ENCODE measurements at places on chromosomes 4 and X.

DNA sequence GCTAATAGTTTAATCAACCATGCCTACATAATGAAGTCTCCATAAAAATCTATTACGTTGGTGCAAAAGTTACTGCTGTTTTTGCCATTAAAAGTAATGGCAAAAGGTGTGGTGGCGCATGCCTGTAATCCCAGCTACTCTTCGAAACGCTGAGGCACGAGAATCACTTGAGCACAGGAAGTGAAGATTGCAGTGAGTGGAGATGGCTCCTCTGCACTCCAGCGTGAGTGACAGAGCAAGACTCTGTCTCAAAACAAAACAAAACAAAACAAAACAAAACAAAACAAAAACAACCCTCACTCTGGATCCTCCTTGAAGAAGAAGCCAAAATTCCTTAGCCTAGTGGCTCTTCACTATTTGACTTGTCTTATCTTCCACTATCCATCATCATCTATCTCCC is 78.0 kb downstream of the MSN start:
- no peak for DNase-seq

GRCh38 chr4:94228493-94229216 is 21.0 kb downstream of the SMARCAD1 start:
- DNase-seq: no peak

- no peak for DNase-seq
Measured at GRCh38 chr4:14749910-14750309, 252.4 kb upstream of the CPEB2 start.

- peak; percentile 50 for DNase-seq
Measured at GRCh38 chrX:130393451-130394074, 8.1 kb upstream of the GPR119 start.

DNA sequence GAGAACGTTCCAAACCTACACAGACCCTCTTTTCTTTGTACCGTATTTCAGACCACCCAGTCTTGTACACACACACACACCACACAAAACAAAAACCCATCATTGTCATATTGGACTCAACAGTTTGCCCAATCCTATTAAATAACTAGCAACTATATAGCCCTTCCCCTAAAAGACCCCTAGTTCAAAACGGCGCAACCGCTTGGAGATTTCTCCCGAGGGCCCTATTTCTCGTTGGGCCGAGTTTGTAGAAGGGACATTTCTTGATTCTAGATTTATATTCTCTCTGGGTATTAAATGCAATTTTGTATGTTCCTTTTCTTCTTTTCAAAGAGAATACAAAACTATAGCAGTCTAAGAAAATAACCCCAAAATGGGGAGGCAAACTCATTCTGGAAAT is 547 bp upstream of the PDGFRA start:
- no peak for DNase-seq

GRCh38 chr4:12712648-12713339 is 771.3 kb downstream of the RAB28 start:
- no peak for DNase-seq

DNA sequence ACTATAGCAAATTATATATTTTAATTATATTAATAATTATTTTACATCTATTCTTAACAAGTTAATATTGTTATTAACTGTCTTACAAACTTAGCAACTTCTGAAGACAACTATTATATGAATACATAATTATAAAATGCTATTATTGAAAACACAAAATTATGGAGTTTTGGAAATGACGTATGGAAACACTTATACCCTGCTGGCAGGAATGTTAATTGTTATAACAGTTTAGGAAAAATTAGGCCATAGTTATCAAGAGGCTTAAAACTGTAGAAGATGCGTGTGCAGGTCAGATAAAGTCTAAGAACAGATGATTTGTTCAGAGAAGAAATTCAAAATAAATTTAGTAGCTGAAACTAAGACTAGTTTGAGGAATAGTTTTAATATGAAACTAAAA is 211.7 kb downstream of the FAT4 start:
- no peak for DNase-seq

DNA sequence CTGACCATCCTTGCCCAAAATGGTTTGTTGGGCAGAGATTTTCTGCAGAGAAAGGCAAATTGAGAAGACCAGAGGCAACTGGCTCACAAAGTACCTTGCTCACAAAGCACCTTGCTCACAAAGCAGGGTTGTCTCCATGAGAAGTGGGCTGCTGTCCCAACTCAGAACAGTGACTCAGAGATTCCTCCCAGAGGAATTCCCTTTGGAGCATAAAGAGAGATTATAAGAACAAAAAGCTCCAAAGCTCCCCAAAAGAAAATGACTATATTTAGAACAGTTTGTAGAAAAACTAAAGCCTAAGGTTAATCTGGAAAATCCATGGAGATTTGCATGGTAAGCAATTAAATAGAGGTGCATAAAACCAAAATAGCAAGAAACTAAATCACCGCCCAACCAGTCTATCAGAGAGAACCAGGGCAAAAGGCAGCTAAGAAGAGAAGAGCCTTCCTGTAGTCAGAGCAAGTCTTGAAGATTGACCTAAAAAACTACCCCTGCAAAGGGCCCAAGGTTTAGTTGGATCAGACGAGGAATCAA is 731.4 kb downstream of the FAT4 start:
- no peak for DNase-seq

GRCh38 chr4:113636877-113637276 is 124.7 kb downstream of the CAMK2D start:
- DNase-seq: no peak

- DNase-seq: no peak
Measured at GRCh38 chrX:139200793-139201192, 329.7 kb upstream of the F9 start.

GRCh38 chr4:141912831-141913230 is 276.4 kb downstream of the IL15 start:
- peak; percentile 49 for DNase-seq

- DNase-seq: no peak
Measured at GRCh38 chrX:18129690-18130089, 91.0 kb downstream of the BEND2 start.

DNA sequence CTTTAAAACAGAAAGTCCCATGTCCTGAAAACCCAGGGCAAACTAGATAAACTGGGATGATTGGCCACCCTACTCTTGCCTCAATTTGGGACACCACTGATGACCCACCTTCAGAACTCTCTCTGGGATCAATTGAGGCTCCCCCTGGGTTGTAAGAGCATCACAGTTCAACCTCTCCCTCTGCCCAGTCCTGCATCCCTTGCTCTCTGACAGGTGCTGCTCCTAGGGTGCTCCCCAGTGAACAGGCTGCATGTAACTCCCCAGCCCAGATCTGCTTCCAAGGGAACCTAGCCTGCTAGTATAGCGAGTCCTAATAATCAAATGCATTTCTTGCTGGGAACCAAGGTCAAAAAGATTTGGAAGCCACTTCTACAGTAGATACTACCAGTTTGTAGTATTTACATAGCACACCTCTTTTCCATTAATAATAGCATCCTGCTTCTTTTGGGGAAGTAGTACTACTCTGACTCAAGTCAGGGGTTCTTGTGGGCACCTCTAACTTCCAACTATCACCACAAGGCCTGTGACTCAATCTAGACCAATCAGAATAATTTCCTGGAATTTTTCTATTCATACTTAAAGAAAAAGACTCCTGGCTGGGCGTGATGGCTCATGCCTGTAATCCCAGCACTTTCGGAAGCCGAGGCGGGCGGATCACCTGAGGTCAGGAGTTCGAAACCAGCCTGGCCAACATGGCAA is 42.1 kb upstream of the SPINK2 start:
- no peak for DNase-seq

DNA sequence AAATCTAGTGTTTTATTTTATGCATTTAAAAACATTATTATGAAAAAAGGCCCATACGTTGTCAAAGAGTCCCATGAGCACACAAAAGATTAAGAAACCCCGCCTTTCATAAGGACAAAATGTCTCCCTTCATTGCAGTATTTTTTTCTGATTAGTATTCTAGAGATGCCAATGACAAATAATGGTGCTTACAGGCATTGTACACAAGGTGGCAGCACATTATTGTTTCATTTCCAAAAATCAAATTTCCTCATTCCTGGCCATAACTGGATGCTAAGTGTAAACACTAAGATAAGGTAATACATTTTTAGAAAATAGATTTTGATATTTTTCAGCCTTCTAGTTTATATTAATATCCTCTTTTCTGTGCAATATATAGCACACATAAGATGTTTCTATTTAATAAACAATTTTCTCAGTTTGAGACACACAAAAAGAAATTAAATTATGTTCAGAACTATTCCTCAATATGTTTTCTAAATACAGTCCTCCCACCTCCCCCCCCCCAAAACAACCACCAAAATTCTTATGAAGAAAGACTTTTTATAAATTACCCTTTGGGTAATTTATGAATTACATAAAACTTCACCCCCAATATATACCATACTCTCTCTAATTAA is 47.7 kb downstream of the TIGD2 start:
- DNase-seq: peak; percentile 13

GRCh38 chr4:47667552-47667951 is 170.3 kb downstream of the CORIN start:
- no peak for DNase-seq

- no peak for DNase-seq
Measured at GRCh38 chr4:173748353-173748752, 218.3 kb upstream of the HAND2 start.

GRCh38 chr4:168531305-168531704 is 34.5 kb downstream of the PALLD start:
- no peak for DNase-seq

DNA sequence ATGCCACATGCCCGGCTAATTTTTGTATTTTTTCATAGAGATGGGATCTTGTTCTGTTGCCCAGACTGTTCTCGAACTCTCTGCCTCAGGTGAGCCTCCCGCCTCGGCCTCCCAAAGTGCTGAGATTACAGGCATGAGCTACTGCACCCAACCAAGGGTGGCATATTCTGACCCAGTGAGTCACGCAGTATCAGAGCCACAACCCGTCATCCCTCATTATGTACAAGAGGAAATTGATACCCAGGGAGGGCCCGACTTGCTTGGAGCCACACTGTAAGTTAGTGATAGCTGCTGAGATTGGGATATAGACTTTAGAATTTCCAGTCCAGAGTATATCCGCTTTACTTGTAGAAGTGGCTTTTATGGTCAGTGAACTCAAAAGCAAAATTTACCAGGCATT is 14.6 kb downstream of the CCKAR start:
- no peak for DNase-seq

- no peak for DNase-seq
Measured at GRCh38 chrX:47863187-47863586, 26.5 kb downstream of the ZNF81 start.

DNA sequence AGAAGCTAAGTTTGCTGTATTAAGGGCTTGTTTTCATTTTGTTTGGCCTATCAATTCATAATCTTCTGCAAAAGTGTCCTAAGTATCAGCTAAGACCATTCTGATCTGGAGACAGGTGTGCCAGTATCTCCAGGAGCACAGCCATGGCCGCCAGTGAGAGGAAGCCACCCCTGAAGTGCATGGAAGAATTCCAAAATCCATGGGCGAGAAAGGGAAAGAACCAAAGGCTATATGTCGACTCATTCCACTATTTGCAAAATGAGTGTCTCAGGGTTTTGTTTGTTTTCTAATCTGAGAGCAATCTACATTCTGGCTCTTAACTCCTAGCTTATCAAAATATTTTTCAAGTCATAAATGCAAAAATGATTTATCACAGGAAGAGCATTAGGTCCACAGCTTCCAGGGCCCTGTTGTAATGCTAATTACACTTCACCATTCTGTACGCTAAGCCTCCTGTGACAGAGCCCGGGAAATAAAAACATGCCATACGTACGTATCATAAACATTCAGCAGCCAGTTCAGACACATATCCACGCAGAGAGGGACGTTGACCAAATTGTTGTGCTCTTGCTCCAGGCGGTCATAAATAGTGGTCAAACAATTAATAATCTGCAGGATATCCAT is 137.3 kb upstream of the FTHL17 start:
- no peak for DNase-seq

DNA sequence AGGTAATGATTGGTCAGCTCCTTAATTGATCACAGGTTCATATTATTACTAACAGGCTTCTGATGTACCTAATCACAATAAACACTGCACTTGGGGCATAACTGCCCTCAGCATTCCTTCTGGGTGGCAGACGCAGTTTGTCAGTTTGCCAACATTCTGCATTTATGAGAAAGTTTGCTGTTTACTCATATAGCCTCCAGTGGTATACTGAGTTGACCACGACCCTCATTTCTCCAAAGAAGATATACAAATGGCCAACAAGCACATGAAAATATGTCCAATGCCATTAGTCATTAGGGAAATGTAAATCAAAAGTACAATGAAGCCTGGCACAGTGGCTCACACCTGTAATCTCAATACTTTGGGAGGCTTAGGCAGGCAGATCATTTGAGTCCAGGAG is 26.3 kb downstream of the EFHC2 start:
- DNase-seq: no peak

DNA sequence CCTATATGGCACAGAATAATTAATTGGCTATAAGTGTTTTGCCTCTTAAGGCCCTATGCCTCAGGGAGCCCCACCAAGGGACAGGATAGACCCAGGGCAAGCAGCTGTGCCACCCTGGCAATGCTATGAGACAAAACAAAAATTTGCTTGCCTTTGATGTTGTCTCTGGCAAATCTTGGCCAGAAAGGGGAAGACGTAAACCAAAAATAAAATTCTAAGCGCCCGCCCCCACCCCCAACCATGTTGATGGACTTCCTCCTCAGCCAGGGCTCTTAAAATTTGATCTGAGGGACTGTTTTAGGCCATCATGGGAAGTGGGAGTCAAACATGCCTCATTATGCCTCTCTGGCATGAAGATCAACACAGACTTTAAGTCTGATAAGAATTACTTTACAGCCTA is 130.5 kb upstream of the APOOL start:
- DNase-seq: no peak

GRCh38 chr4:986879-987623 is at the start of gene IDUA:
IDUA (plus strand) TSS chr4:987044; CDS start chr4:987085, 41 bp downstream.
- peak; percentile 84 for DNase-seq

DNA sequence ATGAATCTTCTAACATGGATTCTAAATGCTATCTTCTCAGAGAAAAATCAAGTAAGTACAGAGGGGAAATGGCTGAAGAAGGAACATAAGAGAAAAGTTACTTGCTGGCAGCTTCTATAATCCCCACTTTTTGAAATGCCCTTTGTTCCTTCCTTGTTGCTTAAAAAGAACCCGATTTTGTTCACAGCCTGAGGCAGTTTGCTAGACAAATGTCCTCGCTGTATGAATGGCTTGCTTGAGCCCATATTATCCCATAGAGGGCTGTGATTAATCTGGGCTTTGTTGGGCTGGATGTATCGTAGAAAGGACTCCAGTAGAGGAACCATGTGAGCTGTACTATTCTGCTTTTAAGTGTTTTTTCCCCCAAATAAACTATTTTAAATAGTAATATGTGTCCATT is 134.3 kb upstream of the FGF13 start:
- DNase-seq: no peak

DNA sequence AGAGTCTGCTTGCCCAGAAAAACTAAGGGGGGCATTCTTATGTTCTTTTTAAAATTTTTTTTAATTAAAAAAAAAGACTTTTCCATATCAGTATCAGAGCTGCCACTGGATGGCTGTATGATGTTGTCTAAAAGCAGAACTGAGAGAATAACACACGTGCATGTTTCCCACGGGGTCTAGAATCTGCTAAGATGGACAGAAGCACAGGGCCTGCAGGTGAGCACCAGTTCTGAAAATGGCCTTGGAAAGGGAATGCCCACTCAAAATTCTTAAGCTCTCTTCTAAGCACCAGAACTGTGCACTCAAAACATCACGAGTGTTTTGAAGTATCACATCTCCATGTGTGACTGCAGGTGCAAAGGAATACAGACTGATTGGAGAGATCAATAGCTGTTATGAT is 61.1 kb downstream of the ARAP2 start:
- DNase-seq: no peak

All from endothelial cell (in vitro differentiated cells).